ENCODE measurements at places on chromosomes 1 and 21.

- no peak for DNase-seq
Measured at GRCh38 chr1:188364927-188365449, 1536.2 kb downstream of the PLA2G4A start.

DNA sequence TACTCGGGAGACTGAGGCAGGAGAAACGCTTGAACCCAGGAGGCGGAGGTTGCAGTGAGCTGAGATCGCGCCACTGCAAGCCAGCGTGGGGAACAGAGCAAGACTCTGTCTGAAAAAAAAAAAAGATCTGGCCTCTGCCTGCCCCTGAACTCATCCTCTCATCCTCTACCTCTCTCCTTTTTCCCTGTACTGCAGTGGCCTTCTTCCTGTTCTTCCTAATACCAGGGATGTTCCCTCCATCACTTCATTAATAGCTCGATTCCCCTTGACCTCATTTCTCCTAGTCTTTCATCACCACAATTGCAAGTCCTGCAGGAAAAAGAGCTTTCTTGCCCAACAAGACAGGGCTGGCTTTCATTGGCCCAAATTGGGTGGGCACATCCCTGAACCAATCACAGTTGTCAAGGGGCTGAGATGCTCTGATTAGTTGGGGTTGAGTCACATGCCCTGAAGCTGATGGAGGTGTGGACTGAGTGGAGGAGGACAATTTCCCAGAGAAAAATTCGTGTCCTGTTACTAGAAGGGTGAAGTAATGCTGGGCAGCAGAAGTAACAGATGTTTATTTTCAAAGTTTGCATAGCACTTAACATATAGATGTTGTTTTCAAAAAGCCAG lies 86.8 kb upstream of the PUM1 start:
- DNase-seq = no peak

- DNase-seq = no peak
Measured at GRCh38 chr1:156709031-156709430, 3.6 kb upstream of the CRABP2 start.

DNA sequence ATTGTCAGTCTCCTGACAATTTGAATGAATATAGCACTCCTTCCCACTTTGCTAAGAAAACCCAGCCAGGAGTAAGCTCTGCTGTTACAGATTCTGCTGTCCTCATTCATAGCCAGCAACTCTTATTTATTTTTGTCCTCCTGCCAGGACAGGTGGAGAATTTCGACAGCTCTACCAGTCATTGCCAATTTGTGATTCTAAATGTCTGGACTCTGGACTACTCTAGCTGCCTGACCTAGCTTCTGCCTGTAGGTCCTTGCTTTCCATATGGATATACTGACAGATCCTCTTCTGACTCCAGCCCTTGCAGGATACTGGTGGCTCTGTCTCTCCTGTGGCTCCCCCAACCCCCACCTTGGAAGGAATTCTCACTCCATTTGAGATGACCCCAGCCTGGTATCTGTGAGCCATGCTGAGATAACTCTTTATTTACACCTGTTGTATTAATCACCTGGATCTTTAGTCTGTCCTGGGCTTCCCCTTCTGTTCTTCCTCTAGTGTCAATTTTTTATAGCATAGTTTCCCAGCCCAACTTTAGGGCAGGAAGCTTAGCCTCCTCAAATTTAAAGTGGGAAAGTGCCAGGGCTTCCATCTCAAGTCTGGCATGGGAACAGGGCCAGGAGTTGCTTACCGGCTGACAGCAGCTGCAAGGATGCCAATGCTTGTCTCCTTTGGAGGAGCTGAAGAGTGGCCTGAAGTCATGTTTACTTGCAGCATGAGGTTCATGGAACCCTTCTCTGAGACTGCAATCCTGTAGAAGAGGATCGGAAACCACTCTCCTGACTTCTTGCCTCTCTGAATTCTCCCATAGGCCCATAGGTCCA lies 6.7 kb downstream of the PM20D1 start:
- DNase-seq = no peak

GRCh38 chr1:175118375-175119367 lies 51.0 kb downstream of the TNN start:
- DNase-seq = no peak

DNA sequence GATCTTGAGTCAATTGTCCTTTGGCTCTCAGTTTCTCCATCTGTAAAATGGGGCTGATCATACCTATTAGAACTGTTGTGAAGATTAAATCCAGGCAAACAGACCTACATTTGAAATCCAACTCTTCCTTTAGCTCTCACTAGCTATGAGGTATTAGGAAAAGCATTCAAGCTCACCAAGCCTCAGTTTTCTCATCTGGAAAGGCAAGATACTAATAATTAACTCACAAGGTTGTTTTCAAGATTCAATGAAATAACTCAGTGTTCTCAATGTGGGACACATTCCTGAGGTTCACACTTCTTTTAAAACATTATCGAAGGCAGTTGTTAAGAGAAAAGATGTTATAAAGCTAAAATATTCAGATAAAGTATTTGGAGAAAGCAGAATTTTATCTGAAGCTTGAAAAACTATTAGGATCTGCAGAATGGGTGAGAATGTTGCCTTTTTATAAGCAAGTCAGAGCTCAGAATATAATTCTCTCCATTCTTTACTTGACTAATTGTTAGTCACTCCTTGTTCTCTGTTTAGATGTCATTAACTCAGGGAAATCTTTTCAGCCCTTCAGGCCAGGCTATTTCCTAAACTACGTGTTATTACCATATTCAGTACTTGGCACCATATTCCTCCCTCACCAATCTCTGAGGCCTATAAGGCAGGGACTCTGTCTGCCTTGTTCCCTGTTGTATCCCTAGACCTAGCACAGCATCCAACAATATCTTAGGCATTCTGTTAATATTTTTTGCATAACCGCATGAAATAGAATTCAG lies 72.0 kb upstream of the VAV3 start:
- DNase-seq = no peak

DNA sequence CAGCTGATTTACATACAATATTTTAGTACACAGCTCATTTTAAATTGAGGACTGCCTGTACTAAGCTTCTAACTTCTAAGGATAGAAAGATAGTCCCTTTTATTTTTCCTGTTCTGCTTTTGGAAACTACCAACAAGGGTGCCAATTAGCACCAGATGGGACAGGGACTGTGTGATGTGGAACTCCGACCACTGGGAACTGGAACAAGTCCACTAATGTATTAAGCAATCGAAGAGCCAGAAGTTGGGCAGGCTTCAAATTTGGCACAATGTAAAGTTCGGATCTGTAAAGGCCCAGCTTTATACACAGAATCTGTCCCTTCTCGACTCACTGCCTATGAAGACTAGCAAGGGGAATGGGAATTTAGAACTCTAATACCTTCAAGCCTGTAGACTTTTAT lies 149.3 kb downstream of the ZC3H11B start:
- DNase-seq = no peak

DNA sequence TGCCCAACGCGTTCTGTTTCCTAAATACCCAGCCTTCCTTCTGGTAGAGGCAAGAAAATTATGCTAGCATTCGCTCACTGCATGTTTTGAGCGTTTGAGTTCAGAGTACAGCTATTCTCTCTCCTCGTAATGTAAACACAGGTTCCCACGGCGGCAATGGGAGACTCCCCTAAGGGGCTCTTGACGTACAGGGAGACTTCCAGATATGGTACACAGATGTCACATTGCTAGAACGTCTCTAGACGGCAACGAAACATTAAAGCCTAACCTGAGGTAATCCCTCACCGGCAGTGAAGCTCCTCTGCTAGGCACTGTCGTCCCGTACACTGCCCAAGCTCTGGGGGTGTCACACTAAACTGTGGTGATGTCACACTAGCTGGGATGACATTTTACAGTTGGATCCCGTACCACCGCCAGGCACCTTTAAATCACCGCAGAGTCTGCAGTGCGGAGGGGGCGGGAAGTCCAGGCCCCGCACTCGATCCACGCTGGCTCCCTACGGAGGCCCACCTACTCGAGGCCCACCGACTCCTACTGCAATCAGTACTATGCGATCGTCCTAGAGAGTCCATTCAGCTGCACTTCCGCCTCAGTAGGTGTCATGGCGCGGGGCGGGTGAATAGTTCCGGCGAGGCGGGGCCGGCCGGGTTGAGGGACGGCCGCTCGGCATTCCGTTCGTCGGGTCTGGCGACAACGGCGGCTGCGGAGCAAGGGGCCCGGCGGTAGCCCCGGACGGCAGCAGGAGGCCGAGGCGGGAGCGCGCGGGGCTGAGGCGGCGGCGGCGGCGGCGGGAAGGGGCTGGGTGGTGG lies at the start of gene HIPK1:
TSS of gene HIPK1 (plus strand) at position 384 of the 809 bp plus-strand sequence.
- DNase-seq = peak; percentile 85

DNA sequence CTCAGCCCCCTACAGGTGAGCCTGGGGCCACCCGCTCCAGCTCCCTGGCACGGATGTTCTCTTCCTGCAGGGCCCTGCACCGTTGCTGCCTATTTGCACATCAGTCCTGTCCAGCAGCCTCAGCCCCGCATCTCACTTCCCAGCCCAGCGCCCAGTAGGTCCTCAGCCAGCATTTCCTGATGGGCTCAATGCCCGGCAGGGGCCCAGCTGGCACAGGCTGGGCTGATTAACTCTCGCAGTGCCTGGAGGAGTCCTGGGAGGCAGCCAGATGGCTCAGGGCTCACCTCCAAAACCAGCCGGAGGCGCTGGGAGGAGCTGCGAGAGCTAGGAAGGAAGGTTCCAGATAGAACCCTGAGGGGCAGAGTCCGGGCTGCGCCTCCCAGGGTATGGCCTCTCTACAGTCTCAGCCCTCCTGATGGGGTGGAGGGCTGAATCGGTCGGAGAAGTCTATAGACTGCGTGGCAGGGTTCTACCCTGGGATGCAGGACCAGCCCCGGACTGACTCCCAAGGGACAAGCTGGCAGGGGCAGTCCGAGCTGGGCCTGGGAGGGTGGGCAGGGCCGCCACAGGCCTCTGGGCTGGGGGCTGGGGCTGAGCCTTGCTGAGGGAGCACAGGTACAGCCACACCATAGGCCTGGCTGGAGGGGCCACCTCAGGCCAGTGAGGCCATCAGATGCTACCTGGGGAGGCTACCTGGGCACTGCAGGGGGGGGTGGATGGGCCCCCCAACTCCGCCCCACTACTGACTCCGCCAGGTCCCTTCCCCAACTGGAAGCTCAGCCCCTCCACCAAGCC lies 19.2 kb upstream of the CLSTN1 start:
- no peak for DNase-seq

- DNase-seq = no peak
Measured at GRCh38 chr1:243525085-243525487, 269.2 kb downstream of the SDCCAG8 start.

DNA sequence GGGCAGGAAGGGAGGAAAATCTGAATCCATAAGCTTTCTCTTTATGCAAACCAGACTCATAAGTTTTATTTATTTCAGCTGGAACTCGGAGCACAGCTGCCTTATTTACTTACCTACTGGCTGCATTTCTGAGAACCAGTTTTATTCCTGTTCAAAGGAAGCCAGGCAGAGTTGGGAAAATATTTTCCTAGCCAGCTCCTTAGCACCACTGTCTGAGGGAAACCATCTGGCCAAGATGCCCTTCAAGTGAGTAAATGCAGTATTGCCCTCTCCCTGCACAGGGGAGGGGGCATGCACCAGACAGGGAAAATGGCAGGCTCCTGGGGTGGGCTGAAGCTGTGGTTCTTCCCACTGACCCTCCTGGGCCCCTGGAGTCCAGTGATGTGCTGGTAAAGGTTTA lies 28.9 kb upstream of the FMOD start:
- DNase-seq = no peak

- no peak for DNase-seq
Measured at GRCh38 chr21:36547464-36547863, 67.5 kb upstream of the CLDN14 start.

GRCh38 chr1:34681480-34682451 lies 73.1 kb upstream of the GJB5 start:
- peak; percentile 11 for DNase-seq

DNA sequence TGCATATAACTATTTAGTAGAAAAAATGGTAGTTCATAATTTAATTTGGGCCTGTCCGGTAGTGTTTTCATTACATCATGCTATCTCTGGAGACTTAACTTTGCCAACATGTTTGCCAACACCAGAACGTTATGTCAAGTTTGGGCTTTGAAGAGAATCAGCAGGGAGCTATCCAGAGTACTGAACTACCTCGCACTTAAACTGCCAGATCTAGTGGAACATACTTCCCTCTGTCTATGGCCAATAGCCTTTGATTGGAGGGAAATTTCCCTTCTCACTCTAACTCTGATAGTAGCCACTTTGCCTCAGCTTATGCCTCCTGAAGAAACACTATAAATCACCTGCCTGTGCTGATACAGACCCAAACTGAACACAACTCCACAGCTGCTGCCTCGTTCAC lies 10.0 kb downstream of the LRRC53 start:
- no peak for DNase-seq

GRCh38 chr1:73711089-73711488 lies 486.9 kb downstream of the LRRIQ3 start:
- DNase-seq = no peak

DNA sequence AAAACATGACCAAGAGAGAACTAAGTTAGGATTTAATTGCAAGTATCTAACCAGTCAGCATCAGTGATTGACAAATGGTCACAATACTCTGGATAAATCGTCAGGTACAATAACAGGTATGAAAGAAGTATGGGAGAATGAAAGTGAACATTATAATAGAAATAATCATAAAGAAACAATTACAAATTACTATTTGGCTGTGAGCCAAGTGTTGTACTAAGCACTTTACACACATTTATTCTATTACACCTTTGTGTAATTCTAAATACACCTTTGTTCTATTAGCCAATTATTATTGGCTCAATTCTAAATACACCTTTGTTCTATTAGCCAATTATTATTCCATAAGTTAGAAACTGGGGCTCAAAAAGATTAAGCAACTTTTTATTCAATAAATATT lies 114.7 kb downstream of the KCNH1 start:
- no peak for DNase-seq

DNA sequence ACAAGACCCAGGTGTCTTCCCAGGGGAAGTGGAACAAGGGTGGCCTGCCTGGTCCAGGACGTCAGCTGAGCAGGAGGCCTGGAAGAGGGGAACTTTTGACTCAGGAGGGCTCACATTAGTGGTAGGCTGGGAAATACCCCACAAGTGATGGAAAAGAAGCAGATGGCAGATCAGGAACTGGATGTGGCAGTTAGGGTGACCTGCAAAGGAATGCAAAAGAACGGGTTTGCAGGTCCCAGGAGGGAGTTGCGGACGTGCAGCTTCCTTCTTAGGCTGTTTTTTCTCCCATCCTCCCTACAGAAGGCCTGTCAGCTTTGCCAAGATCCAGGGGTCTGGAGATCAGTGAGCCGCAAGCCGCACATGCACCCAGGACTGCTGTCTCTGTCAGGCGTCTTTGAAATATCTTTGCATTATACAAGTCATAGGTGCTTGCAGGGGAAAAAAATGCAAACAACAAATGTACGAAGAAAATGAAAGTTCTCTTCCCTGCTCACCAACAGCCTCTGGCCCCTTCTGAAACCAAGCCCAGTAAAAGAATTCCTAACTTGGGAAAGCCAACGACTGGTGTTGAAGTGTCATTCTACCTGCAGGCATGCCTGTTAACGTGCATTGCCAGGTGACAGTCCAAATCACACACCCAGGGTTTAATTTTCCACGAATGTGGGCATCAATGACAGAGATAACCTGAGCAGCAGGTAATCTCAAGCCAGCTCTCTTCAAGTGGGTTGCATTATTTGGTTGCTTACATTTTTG lies 34.4 kb downstream of the NENF start:
- DNase-seq = no peak

GRCh38 chr1:145730900-145731299 lies 11.6 kb downstream of the CD160 start:
- DNase-seq = no peak

Data from NK-92 treated with Interleukin-12 subunit alpha and Interleukin-12 subunit beta, amount 100 ng/mL, for 24 hours (cell line).